ENCODE measurements at places on chromosomes 3 and 15.

- DNase-seq: peak; percentile 91
Observed at GRCh38 chr15:46280762-46281542, 646.1 kb downstream of the SQOR start.

GRCh38 chr3:134932035-134932434 lies 137.0 kb downstream of the EPHB1 start:
- no peak for DNase-seq

DNA sequence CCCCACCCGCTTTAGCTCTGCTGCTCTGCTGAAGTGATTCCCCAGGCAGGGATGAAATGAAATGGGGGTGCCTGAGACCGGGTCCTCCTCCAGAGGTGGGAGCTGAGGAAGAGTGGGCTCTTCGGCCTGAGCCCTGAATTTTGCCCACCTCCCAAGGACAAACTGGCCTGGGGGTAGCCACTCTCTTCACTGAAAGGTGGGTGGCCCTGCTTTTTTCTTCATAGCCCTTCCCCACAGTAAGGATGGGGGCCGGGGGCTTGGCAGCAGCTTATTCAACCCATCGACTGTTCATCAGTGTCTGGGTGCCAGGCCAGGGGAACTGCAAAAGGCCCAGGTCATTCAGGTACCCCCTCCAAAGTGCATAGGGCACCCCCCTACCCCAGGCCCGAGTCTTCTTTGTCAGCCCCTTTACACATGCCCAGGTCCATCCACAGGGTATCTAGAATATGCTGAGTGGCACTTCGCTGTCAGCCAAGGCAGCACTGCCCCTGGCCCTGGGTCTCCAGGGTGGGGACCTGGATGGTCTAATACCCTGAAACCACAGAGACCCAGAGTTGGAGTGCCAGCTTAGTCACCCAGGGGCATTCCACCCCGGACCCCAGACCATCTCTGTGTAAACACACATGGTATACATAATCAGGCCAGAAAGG lies 7.9 kb downstream of the SCN5A start:
- no peak for DNase-seq

DNA sequence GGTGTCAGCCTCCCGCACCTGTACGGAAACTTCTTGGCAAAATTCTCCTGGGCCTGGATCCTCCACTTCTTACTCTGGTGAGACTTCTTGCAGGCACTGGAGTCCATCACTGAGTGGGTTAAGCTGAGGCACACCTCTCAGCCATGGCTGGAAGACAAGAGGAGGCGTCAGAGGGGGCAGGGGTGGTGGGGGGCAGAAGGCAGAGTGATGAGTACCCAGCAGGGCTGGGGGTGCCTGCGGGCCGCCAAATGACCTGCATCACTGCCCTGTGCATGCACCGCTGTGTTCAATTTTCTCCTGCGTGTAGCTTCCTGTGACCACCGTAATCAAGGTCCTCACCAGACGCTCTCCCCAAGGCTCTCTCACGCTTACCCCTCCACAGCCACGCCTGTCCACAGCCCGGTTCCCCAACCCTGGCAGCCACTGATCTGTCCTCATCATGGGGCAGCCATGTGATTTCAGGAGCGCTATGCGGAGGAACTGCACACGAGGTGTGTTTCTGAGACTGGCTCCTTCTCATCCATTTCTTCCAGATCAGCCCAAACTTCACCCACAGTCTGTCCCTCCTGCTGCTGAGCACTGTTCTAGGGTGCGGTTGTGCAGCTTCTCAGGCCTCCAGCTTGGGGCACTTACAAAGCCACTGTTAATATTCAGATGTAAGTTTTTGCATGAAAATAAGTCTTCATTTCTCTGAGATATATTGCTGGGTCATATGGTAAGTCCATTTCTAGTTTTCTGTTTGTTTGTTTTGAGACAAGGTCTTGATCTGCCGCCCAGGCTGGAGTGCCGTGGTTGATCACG lies 5.2 kb downstream of the C3orf22 start:
- no peak for DNase-seq

DNA sequence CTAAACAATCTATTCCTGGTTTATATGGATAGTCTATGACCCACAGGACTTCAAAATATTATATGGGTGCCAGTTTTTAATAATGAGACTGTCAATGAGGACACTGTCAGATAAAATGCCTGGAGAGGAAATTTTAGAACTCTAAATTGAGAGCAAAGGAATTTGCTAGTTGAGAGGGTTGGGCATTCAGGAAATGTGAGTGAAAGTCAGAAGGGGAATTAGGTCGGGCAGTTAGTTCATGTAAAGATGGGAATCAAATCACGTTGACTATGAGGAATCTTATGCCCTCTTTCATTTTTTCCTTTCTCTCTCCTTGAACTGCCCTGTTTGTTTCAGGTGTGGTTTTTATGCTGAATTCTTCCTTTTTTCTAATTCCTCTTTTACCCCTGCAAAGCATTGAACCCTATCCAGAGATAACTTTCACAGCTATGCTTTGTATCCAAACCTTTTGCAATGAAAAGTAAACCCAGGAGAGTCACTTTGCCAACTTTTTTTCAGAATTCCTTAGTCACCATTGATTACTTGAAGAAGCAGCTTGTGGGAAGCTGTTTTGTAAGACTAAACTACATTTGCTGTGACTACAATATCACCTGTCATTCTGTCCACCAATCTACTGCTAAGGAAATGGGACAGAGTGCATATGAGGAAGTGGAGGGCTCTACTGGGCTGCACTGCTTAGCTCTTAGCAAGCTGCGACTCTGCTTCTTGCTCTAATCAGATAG lies 27.8 kb downstream of the CHP1 start:
- no peak for DNase-seq

GRCh38 chr15:55916666-55917409 lies 76.6 kb downstream of the NEDD4 start:
- no peak for DNase-seq

DNA sequence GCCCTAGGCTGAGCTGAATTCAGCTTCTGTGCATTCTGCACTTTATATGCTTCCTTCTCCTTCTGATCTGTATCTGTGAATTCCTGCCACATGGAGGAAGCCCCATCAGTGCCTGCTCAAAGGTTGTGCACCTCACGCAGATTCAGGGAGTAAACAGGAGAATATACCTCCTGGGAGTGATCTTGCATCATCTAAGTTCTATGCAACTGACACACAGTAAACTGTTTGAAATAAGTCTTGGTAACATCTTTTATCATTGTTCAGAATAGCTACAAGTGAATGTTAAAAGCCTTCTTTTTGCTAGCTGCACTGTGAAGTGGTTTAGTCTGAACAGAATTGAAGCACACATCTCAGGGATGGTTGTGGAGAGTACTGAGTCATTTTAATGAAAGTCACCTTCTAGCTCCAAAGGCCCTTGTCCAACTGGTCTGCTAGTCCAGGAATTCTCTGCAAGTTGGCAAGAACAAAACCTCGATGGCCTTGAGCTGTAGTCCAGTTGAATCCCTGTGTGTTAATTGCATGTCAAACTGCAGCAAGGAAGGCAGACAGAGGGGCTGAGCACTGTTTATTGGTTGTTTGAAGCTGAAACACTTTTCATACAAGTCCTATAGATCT lies 215.0 kb downstream of the WNT5A start:
- DNase-seq: no peak

DNA sequence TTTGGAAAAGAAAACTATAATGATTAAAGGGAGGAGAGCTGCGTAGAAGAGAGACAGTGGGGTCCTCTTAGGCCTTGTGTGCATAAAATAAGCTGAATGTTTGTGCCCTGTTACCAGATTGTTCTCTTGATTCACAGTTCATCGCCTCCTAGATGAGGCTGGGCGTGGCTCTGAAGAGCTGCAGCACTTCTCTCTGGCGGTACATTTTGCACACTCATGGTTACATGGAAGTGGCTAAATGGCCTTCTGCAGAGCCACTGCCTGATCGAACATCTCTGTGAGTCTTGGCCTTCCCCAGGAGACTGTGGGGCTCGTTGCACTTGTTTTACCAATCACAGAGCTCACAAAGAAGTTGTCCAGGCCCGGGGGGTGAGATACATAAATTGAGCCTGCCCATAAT lies 208.8 kb downstream of the GABRG3 start:
- no peak for DNase-seq

DNA sequence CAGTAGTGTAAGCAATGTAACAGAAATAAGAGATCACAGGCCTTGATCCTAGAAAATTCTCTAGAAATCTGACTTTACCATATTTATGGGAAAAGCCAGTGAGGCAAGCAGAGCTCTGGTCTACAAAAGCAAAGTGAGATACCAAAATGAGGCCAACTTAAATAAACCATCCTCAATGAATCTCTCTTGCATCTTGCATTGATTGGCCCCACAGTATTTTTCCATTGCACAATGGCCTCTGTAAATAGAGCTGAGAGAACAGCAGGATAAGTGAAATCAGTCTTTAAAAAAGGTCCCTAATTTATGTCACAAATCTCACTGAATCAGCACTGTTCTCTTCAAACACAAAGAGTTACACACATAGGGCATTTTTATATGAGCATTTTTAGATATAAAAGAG lies 8.9 kb downstream of the CFAP20DC start:
- no peak for DNase-seq

DNA sequence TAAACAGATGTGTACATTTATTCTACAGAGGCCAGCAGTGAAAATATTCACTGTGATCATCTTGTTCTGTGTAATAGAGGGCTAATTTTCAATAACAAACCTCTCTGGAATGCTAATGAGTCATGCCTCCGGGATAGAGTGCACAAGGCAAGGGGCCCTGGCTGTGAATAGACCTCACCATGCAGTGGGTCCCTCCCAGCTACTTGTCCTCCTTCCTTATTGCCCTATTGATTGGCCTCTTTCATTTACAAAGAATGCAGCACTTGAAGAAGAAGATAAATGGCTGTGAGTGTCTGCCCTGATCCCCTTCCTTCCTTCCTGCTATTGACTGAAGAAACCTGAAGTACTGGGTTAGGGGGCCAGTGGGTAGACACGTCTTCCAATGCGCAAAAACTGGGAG lies 436.3 kb downstream of the WDR72 start:
- no peak for DNase-seq

GRCh38 chr3:112448939-112449338 lies 50.3 kb downstream of the BTLA start:
- DNase-seq: no peak

DNA sequence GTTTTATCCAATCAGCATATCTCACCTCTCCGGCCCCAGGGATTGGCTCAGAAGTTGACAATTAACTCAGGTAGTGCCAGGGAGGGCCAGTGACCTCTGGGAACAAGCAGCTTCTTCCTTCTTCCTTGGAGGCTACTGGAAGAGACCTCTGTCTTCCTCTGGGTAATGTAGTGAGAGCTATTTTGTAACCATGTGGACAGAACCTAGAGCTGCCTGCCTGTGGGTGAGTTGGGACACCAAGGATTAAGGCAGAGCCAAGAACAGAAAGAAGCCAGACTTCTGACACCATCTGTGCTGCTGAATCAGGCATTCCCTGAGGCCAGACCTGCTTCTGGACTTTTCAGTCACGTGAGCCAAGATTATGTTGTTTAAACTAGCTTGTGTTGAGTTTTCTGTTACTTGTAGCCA lies 5.9 kb upstream of the NDUFAF1 start:
- DNase-seq: peak; percentile 65

GRCh38 chr3:7000501-7000900 lies 139.6 kb downstream of the GRM7 start:
- DNase-seq: no peak

- no peak for DNase-seq
Observed at GRCh38 chr15:71096676-71097075, 18.6 kb upstream of the THSD4 start.

- DNase-seq: no peak
Observed at GRCh38 chr15:77464129-77464865, 43.6 kb downstream of the HMG20A start.

DNA sequence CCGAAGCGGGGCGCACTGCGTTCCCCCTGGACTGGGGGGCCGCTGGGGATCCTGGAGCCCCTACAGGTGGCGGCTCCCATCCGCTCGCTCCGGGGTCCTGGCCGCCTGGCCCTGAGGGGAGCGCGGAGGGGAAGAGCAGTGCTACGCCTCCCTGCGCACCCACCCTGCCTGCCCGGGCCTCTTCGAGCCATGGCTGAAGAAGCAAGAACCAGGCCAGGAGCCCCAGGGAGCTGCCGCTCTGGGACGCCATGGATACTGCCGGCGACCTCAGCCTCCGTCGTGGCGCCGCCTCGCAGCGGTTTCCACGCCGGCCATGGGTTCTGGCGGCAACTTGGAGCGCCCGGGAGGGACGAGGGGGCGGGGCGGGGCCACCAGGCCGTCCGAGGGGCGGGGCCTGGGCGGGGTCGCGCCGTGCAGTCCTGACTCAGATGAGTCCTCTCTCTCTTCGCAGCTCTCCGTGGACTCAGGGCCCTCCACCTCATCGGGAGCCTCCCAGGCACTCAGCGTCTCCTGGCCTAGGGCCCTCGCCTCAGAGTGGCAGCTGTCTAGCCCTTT lies 50.9 kb downstream of the MYL3 start:
- DNase-seq: peak; percentile 39

GRCh38 chr3:160842021-160843005 lies 86.3 kb downstream of the PPM1L start:
- no peak for DNase-seq

GRCh38 chr3:189355115-189355480 lies 183.3 kb downstream of the TPRG1 start:
- DNase-seq: no peak

GRCh38 chr3:64355401-64355807 lies 130.1 kb upstream of the PRICKLE2 start:
- no peak for DNase-seq

- DNase-seq: no peak
Observed at GRCh38 chr3:108820586-108820985, 2.0 kb upstream of the TRAT1 start.

DNA sequence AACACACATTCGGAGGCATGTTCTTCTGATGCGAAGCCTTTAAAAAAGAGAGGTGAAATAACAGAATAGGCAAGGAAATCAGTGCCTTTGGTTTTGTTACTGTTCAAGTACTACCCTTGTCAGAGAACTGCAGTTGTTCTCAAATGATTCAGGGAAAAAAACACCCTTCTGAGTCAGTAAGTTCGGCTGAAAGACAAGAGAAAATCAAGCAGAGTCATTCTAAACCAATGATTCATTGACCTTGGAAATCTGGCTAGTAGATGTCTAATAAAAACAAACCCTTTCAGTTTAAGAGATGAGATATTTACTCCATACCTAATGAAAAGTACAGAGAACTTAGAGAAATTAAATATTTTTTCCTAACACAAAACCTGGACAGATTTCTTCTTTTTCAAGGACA lies 72.7 kb upstream of the ABI3BP start:
- DNase-seq: no peak

DNA sequence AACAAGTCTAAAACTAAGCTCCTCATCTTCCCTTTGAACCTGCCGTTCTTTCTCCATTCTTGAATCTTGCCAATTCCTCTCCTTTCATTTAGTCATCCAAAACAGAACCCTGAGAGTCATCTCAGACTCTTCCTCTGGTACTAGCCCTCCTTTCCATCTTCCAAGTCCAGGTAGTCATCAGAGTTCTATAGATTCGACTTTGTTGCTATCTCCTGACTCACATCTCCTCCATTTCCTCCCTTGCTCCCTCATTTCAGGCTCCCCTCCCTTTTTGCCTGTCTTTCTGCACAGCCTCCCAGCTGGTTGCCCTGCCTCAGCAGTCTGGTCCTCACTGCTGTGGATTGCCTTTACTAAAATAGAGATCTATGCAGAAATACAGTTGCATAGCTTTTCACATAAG lies 4.7 kb downstream of the ATG7 start:
- DNase-seq: no peak
